ENCODE measurements at places on chromosomes 11 and 22.

- no peak for DNase-seq
Observed at GRCh38 chr11:119791047-119791446, 62.0 kb upstream of the NECTIN1 start.

DNA sequence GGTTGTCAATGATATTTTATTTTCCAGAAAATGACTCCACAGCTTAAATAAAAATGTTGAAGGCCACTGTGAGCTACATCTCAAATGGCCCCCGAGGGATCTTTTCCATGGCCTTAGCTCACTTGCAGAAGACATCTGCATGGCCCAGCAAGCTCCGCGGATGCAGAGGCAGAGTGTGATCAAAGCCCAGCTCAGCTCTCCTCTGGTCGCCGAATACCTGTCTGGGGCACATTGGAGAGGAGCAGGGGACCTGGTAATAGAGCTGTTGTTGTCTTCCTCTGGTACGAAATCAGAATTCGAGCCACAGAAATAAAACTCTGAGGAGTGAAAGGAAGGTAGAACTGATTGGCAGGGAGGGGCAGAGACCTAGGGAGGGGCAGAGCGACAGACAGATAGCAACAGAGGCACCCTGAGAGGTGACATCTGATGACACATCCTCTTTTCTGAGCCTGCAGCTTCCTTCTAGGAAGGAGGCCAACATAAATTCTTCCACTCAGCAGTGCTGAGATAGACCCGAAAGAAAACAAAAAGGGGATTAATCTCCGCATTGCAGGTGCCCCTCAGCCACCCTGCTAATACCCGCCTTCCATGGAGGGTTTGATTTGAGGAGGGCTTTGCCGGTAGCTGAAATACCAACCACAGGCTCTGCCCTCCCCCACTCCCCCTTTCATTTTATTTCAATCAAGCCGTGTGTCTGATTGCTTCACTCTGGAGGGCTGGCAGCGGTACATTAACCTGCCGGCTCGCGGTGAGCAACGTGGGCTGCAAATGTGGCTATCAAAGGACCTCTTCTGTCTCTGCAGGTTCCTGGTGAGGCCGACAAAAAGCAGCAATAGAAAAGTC is 759.4 kb downstream of the OPCML start:
- no peak for DNase-seq

- no peak for DNase-seq
Observed at GRCh38 chr22:44892803-44893730, 116.7 kb downstream of the PHF21B start.

DNA sequence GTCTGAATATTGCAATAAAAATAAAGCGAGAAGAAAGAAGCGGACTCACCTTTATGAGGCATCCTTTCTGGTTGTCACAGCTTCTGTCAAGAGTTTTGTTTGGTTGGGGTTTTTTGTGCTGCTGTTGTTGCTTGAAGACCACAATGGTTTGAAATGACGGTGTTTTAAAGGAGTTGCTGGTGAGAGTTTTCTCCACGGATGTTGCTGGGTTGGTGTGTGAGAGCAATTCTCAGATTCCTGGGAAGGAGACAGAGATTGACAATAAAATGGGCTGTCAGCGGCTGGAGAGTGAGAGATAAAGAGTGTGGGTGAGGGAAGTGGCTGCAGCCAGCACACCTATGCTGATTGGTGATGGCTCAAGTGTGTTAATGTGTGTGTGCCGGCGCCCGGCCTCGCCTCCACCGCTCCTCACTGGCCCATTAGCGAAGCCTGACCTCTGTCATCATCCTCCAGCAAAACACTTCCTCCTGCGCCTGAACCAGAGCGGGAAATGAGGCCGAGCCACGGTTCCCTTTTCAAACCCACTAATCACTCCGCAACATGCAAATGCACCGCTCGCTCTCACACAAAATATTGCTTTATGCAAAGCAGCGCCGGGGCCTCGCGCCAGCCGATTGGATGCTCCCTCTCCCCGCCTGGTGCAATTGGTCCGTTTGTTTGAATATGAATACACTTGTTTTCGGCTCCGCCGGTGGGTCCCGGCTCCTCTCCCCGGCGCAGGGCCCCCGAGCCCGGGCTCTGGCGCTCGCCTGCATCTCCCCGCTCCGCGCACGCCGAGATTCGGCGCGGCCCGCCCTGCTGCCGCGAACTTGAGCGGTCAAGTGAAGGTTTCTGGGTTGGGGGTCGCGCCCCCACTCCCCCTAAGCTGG is at the start of gene PAX6:
Gene PAX6, minus strand, starts transcription at position 544 of the 869 bp plus-strand sequence. CDS start 4,911 bp downstream, outside the sequence.
- DNase-seq: peak; percentile 26

- DNase-seq: no peak
Observed at GRCh38 chr11:115682888-115683287, 178.7 kb upstream of the CADM1 start.

- no peak for DNase-seq
Observed at GRCh38 chr11:74641289-74641688, 48.9 kb downstream of the POLD3 start.

GRCh38 chr22:37199760-37200108 is 11.7 kb upstream of the C1QTNF6 start:
- DNase-seq: no peak

DNA sequence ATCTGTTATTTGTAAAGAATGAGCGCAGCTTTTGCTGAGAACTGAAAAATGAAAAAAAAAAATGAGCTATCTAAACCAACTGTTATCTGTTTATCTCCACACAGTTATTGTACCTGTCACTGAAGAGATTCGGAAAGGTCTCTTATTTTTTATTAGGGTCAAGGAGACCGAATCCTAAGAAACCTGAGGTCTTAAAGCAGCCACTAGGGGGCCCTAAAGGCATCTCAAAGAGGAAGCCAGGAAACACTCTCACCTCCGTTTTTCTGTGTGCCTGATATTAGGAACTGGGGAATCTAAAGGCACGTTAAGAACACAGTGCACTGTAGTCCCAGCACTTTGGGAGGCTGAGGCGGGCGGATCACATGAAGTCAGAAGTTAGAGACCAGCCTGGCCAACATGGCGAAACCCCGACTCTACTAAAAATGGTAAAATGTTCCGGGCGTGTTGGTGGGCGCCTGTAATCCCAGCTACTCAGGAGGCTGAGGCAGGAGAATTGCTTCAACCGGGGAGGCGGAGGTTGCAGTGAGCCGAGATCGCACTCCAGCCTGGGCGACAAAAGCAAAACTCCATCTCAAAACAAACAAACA is 3.5 kb upstream of the LARGE1 start:
- DNase-seq: no peak

- peak; percentile 11 for DNase-seq
Observed at GRCh38 chr11:64094463-64095260, 58.9 kb downstream of the FLRT1 start.

- no peak for DNase-seq
Observed at GRCh38 chr22:32536352-32536751, 61.7 kb downstream of the FBXO7 start.

DNA sequence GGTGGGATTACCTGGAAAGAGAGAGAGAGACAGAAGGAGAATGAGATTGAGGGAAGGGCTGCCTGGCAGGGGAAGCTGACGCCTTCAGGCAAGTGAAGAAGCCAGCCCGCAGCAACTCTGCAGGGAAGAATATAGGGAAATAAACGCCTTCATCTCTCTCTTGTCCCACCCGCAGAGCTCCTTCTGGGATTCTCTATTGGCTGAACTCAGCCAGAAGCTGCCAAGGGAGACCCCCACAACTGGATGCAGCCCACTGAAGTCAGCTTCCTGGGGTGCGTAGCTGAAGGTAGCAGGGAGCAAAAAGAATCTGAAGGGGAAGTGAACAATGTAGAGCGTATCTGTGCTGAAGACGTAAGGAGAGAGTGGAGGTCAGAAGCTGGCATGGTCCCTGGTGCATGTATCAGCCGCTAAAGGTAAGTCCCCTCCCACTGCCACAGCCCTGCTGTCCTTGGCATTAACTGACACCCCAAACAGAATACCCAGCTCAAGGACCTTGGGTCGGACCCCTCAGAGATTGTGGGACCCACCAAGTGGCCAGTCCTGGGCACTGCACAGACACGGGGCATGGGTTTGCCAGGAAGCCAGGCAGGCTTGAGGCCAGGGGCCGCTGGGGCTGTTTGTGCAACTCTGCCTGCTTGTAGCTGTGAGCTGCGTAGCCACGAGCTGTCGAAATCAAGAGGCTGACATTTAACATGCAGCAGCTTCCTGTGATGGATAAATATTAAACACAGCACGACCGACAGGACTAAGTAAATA is 469.9 kb downstream of the MN1 start:
- DNase-seq: no peak

DNA sequence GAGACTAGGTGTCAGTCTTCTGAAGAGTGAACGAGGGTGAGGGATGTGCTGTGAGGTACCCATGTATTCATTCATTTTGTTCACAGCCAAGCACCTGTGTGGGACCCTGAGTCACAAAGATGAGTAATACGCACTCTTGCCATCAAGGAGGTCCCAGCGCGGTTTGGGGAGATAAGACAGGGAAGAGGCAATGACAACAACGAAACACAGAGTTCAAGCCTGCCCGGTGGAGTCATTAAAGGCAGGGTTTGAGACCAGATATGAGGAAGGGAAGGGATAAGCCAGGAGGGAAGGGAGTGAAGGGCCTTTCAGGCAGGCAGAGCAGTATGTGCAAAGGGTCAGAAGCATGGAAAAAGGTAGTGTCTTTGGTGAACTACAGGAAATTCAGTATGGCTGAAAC is 4.6 kb downstream of the DCHS1 start:
- no peak for DNase-seq

- DNase-seq: no peak
Observed at GRCh38 chr11:2483426-2483825, 38.6 kb downstream of the KCNQ1 start.

GRCh38 chr11:66068154-66068821 is 1.8 kb upstream of the PACS1 start:
- no peak for DNase-seq

DNA sequence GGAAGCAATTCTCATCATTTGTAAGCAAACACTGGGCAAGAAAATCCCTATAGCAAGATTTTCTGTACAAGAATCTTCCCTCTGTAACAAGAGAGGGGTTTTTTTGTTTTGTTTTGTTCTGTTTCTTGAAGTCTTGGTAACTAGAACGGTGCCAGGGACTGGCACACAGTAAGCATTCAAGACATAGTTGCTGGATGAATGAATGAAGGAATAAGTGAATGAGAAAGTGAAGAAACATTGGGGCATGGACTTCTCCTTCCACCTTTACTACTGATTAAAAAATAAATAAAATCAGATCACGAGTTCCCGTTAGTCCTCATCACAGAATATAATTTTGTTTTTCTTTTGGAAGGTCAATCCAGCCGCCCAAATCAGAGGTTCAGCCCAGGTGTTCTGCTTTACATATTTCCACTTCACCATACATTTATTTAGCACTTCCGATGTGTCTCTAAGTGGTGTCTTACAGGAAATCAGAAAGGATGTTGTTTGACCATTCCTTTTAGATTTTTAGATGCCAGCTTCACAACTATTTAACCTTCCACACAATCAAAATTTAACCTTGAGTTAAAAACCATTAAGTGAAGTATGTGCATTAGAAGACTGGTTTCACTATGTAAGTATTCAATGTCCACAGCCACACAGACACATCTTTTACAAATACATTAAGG is 281.2 kb downstream of the CADM1 start:
- no peak for DNase-seq

DNA sequence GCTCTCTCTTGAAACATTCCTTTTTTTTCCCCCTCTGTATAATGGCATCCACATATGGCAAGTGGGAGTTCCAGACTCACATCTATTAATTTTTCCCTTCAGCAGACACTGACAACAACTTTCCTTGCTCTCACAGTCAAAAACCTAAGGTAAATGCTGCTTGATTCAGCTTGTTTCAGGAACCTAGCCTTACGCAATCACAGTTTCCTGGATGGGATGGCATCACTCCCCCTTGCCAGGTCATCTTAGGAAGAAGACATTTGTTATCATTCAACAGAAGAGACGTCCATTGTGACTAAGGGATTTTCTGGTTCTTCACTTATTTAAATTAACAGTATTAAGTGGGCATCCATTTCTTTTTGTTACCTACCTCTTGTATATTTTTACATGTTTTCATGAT is 112.0 kb upstream of the PDGFD start:
- no peak for DNase-seq

DNA sequence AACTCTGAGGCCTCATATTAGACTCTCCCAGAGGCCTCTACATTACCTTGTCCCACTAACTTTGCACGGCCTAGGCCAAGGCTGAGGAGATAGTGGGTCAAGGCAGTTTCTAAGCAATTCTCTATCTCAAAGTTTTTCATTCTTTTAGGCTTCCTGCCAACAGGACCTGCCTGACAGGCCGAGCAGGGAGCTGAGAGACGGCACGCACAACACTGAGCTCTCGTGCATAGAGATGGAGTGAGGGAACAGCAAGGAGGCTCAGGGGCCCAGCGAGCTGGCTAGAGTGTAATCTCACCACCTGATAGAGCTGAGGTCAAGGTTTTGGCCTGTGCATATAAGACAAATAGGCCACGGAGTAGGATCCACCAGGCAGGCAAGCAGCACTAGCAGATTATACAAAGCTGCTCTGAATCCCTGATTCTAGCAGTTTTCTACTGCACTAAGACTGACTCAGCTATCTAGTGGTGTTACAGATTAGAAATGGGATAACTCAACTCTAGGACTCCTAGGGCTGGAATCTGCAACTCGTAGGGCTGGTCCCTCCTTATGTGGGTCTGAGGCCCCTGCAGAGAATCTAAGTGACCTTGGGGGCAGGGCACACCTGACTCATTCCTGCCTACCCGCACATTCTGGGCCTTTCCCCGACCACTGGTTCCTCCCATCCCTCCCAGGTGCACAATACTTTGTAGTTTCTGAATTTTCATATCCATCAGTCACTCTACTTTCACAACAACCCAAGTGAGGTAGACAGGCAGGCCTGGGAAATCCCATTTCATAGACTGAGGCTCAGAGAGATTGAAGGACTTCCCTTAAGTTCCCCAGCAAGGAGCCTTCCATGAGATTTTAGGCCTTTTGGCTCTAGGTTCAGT is 1.7 kb downstream of the CYB5R2 start:
- DNase-seq: no peak

- DNase-seq: no peak
Observed at GRCh38 chr22:31944700-31945442, 536 bp downstream of the YWHAH start.
